ENCODE measurements at places on chromosomes 6 and 20.

DNA sequence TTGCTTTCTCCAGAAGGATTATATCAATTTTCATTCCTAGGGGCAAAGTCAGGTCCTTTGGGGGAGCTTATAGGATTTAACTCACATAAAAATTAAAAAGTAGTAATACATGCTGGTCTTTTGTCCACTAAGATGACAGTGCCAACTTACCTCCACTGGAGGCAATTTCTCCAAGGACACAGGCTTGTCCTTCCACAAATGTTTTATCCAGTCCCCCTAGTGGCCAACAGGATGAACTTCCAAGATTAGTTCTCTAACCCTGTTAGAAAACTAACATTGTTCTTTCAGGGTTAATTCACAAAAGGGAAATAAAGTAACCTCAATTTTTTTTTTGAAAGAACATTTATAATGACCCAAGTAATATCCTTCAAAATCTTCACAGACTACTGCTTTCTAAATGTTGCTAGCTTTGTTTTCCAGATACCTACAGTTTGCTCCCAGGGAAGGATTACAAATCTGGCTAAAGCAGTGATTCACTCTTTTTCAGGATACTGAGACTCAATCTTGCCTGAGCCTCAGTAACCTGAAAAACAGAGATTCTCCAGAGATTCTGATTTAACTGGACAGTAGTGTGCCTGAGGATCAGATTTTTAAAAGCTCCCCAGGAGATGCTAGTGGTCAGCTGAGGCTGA, 31.7 kb upstream of the UBR2 start:
- DNase-seq, result peak; percentile 69

GRCh38 chr6:125050663-125051318, 88.6 kb downstream of the RNF217 start:
- no peak for DNase-seq

DNA sequence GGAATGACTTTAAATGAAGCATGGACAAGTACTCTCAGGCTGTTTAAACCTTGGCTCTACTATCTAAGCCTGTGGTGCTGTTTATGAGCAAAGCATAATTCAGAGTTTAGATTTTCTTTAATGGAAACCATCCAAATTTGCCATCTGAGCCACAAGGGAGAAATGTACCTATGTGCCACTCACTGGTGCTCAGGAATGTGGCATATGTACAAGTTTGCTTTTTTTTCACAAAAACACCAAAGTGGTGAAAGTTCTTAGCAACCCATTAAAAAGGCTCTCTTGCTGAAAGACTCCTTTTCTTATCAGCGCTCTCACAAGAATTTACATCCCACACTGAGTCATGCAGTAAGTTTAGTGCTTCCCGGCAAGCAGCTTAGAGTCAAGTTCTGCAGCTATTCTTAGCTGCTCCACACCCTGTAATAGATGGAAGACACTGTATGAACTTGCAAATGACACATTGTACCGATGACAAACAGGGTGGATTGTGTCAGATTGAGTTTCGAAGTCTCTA, 57.3 kb upstream of the MLIP start:
- peak; percentile 66 for DNase-seq

GRCh38 chr20:35592339-35592974, 23.2 kb upstream of the SPAG4 start:
- no peak for DNase-seq

GRCh38 chr6:16343593-16343992, 105.2 kb downstream of the GMPR start:
- no peak for DNase-seq

- no peak for DNase-seq
Measured at GRCh38 chr20:2800521-2801285, at the start of gene CPXM1. TSS of gene CPXM1 (minus strand) at chr20:2800627. CDS start at chr20:2800572, 55 bp downstream.

DNA sequence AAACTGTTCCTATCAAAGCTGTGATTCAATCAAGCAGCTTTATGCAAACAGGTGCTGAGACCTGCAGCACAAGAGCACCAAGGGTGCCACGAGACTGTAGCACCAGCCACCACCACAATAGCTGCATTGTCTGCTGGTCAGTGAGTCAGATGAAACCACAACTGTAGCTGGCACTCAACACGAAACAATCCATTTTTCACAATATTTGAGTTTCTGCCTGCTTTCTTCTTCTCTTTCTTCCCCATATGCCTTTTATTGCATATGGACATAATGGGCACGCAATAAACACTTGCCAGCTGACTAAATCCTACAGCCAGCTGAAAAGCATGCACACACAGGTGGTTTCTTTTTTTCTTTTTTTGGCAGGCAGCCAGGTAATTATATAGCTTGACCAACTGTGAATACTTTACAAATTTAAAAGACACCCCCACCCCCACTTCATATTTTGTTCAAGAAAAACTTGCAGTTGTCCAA, 16.6 kb downstream of the SLC2A12 start:
- peak; percentile 58 for DNase-seq

DNA sequence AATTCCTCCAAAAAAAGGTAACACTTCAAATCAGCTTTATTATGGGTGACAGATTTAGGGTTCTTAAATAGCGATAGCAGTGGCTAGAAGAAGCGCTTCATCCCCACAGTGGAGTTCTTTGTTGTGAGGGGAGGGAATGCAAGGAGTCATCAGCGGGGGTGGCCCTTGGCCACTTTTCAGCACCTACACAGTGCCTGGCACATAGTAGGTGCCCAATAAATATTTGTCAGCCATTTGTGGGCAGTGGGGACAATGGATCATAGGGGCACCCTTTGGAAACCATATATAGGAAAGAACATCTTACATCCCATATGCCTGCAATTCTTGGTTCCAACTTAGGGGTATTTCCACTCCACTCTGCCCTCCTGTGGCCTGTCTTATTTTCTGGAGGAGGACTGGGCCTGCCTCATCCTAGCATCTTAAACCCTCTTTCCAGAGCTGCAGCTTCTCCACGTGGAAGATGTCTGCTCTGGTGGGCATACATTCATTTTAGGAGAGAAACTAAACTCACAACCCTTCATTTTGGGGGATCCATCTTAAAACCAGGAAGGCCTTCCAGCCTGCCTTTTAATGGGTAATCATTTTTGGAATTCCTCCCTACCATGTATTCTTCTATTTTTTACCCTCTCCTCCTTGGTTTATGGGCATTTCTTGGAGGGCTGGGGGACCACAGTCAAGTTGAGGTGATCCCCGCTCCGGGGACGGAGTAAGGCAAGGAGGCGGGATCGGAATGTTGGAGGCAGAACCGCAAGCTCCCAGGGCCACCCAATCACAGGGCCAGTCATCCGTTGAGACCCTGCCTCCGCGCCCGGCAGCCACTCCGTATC, 2.6 kb upstream of the GPSM3 start:
- peak; percentile 38 for DNase-seq

GRCh38 chr6:90286884-90287488, 9.7 kb downstream of the BACH2 start:
- DNase-seq, result peak; percentile 37

DNA sequence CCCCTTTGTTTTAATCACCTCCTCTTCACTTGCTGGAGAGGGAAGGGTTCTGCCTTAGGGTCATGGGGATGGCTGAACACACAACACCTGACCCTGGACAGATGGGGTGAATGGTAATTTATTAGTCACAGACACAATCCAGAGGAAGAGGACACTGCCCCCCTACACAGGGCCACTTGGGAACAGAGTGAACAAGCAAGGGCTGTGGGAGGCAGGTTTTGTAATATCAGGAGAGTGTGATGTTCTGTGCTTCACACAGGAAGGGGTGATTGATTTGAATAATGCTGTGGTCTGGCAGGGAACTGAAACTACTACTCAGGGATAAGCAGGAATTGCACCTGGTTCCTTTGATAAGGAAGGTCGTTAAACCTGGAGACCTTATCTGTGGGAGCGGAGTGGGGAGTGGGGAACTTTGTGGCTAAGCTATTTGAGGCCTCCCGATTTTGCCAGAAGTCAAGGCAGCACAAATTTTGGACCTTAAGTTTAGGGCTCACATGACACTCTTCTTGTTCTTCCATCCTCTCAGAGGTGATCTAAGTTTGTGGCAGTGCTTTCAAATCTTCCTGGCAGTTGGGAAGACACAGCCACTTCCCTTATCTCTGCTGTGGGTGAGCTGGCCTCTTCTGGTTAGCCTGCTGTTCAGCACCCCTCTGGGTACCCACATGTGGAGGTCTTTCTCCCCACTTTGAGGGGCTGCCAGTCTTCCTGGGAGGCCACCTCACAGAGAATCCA, 77.8 kb downstream of the CD164 start:
- no peak for DNase-seq

DNA sequence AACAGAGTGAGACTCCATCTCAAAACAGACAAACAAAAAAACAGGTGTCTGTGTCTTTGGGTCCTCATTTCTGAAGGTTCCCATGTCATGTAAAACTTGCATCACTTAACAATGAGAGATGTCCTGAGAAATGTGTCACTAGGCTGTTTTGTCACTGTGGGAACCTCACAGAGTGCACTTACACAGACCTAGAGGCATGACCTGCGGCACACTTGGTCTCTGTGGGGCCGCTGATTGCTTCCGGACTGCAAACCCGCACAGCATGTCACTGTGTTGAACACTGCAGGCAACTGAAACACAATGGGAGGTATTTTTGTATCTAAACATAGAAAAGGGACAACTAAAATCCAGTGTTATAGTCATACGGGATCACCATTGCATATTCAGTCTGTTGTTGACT, 42.3 kb upstream of the TMEM181 start:
- no peak for DNase-seq

GRCh38 chr20:34557936-34558319, 590 bp upstream of the MAP1LC3A start:
- peak; percentile 41 for DNase-seq

DNA sequence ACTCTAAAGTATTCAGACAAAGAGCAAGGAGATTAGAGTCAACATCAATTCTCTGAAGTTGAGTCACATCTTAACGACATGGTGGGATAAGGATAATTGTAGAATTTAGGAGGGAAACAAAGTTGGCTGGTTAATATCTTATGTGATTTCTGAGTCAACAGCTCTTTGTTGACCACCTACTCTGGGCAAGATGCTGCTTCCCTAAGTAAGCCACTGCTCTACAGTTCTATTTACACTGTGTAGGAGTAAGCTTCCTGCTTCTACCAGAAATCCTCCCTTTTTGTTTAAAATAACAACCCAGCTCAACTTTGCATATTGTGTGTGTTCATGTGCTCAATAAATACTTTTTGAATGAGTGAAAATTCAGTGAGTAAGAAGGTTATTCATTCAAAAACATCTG, 3.1 kb downstream of the HS3ST5 start:
- no peak for DNase-seq

- no peak for DNase-seq
Measured at GRCh38 chr6:12132351-12133222, 120.5 kb downstream of the HIVEP1 start.

- peak; percentile 55 for DNase-seq
Measured at GRCh38 chr6:46323312-46323965, 152.7 kb upstream of the ENPP5 start.

GRCh38 chr20:32607727-32608663, 22.9 kb upstream of the NOL4L start:
- DNase-seq, result no peak

DNA sequence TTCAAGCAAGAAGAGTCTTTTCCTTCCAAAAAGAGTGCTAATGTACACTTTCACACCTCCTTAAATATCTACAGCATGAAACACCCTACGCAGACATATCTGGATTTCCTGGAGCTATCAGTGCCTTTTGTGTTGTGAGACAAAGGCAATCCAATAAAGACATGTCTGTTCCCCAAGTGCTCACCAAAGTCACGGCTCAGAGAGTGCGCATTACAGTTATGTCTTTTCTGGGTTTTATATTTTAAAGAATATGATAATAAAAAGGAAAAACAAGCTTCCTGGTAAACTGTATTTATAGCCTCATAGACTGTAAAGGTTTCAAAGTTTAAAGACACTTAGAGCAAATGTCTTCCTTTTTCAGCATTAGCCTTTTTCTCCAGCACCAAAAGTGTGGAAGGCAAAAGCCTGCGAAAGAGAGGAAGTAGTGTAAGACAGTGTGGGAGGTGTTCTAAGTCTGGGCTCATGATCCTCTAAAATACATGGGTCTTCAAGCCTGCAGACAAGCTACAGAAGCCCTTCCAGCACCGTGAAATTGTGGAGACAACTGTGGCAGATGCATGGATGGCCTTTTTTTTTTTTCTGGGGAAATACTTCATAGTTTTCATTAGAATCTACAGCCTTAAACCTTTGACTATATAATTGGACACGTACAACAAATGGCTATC, 135.0 kb upstream of the SLC35B3 start:
- no peak for DNase-seq

- no peak for DNase-seq
Measured at GRCh38 chr6:45382391-45382790, 4.7 kb upstream of the SUPT3H start.

DNA sequence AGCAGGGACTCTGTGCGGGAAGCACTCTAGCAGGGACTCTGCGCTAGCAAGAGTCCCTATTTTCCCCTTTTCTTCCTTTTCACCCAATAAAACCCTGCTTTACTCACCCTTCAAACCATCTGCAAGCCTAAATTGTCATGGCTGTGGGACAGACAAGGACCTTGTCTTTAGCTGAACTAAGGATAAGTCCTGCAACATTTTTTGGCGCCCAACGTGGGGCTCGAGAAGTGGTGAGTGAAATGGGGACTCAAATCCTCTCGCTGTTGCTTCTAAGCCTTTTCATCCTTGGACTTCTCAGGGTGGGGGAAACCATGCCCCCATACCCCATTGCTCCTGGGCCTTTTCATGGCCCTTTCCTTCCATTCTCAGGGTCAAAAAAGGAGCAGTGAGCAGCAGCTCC, 46.4 kb downstream of the IMPG1 start:
- no peak for DNase-seq

GRCh38 chr6:54267798-54268197, 40.4 kb upstream of the TINAG start:
- DNase-seq, result peak; percentile 31

DNA sequence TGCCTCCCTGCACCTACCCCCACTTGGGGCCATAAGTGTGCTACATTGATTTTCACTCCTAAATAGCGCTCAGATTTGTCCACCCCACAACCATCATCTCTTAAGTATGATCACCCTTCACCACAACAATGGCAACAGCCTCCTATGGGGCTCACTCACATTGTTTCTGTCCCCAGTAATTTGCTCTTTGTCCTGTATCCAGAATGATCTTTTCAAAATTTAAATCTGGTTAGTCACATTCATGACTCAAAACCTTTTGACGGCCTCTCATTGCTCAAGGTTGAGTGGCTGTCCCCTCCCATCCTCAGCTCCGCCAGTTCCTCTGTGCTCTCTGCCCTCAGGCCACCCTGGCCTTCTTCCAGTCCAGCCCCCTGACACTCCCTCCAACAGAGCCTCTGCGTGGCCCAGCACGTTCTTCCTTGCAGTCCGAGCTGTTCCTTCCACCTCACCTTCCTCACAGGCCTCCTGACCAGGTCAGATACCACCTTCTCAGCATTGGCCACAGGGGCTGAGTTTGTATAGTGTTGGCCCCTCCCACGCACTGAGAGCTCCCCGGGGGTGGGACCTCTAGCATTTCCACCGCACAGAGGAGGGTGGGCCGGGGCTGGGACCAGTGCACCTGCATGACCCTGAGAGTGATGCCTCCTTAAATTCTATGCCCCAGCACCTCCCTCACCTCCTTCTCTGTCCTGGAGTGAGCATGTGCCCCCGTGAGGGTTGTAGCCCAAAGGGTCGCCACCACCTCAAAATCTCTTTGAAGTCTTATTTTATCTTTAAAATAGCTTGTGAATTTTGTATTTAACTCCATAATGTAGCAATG, 2.4 kb upstream of the PPP1R3G start:
- DNase-seq, result peak; percentile 96

- DNase-seq, result no peak
Measured at GRCh38 chr6:28871335-28872156, 52.2 kb downstream of the TRIM27 start.

- DNase-seq, result no peak
Measured at GRCh38 chr6:72560721-72561593, 60.9 kb upstream of the KCNQ5 start.

Measured in RWPE1 (cell line).